ENCODE measurements at places on chromosomes 6 and 20. TPM values are rescaled to one million over a fixed set of nuclear protein-coding genes. Genes with fewer than 3 reads are reported as not detected.

DNA sequence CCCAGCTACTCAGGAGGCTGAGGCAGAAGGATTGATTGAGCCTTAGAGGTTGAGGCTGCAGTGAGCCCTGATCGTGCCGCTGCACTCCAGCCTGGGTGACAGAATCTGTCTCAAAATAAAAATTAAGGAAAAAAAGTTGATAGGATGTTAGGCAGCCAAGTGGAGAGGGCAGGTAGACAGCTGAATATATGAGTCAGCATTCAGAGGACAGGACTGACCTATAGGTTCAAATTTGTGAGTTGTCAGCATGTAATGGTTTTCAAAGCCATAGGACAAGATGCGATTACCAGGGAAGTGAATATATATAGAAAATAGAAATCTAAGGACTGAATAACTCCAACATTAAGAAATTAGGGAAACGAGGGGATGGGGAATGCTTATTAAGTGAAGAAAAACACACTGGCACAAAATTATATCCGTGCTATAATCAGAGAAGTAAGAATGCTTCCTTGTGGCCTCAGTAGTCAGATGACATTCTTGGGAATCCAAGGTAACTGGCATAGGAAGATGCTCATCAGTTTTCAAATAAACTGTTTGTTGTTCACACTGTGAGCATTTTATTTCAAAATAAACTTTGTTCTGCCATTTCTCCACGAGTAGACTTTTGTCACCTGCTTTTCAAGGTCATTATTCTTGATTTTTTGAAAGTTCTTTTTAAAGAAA is 64.0 kb upstream of the VSTM2L start:
- no peak overlapping the region for H3K27ac ChIP-seq
- DNase-seq: no peak
- no peaks in the 10 kb centered on the region for H3K27me3 ChIP-seq
- H3K36me3 ChIP-seq: peaks cover 5% of the 10 kb centered on the region

DNA sequence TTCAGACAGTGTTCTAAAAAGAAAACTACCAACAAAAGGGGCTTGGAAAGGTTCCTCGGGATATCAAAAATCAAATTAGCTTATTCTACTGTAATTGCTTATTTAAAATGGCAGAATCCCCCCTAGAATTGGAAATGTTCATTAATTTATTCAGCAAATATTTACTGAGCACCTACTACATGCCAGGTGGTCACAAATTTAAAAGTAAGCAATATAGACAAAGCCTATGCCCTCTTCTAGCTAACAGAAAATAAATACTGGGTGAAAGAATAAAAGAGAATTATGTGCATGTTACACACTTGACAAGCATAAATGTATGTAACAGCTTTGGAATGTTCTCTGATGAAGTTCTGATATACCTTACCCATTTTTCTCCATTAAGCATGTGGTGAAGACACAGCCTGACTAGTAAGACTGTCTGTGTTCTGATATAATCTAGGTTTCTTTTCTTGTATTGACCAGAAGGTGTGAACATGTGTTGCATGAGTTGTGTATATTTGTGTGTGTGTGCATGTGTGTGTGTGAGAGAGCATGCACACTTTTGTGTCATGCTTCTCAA is 606.7 kb upstream of the CITED2 start:
- no peaks in the 10 kb centered on the region for H3K36me3 ChIP-seq
- H3K27me3 ChIP-seq: no peaks in the 10 kb centered on the region
- no peak for DNase-seq

The SLPI gene
- total RNA-seq: not detected

DNA sequence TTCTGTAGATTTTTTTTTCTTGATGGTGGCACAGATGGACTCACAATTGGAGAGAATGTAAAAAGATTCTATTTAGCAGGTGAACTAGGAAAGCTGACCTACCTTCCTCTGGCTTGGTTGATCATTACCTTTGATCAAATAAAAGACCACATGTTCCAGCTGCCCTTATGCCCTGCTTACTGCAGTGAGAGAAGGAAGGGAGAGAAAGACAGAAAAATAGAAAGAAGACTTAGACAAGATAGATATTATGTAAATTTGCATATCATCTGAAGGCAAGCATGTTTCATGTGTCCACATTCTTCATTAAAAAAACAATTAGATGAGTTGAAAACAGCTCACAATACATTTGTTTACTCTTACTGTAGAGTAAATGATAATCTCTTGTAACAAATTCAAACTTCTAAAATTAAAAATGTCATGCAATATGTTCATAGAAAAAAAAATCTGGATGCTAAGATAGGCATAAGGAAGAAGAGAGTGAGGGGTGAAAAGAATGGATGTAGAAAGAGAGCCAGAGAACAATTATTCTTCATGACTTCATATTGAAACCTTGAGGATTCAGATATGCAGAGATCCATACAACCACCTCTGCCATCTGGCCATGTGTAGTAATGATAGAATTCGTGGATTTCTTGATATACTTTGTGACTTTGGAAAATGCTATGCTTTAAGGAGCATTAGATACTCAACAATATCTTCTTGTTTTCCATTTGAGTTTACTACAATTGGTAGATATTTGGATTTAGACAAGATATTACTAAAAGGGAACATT is 71.7 kb downstream of the RFX6 start:
- H3K27ac ChIP-seq: no peak overlapping the region
- H3K4me1 ChIP-seq: no peaks in the 10 kb centered on the region
- H3K27me3 ChIP-seq: peaks cover 77% of the 10 kb centered on the region
- DNase-seq: no peak
- no peak overlapping the region for H3K4me3 ChIP-seq

GRCh38 chr6:134519465-134519864 is 201.6 kb upstream of the SGK1 start:
- H3K27me3 ChIP-seq: no peaks in the 10 kb centered on the region
- no peaks in the 10 kb centered on the region for H3K36me3 ChIP-seq
- DNase-seq: peak; percentile 91
- peak overlapping the region; percentile 74 for H3K27ac ChIP-seq
- H3K4me3 ChIP-seq: no peak overlapping the region

- H3K4me1 ChIP-seq: no peaks in the 10 kb centered on the region
- no peak overlapping the region for H3K27ac ChIP-seq
- H3K27me3 ChIP-seq: peaks cover 3% of the 10 kb centered on the region
- H3K4me3 ChIP-seq: no peak overlapping the region
- DNase-seq: no peak
Observed at GRCh38 chr6:117078624-117079023, 186.7 kb upstream of the VGLL2 start.

GRCh38 chr6:7728855-7729590 is 3.1 kb downstream of the BMP6 start:
- peaks cover 16% of the 10 kb centered on the region for H3K4me1 ChIP-seq
- DNase-seq: peak; percentile 9
- H3K27ac ChIP-seq: no peak overlapping the region
- H3K27me3 ChIP-seq: peaks cover 41% of the 10 kb centered on the region

- no peaks in the 10 kb centered on the region for H3K27me3 ChIP-seq
- no peak for DNase-seq
- H3K4me3 ChIP-seq: no peak overlapping the region
- H3K27ac ChIP-seq: no peak overlapping the region
- no peaks in the 10 kb centered on the region for H3K36me3 ChIP-seq
Observed at GRCh38 chr20:8438748-8439147, 306.7 kb downstream of the PLCB1 start.

GRCh38 chr20:957544-957943 is 41.4 kb upstream of the ANGPT4 start:
- H3K27me3 ChIP-seq: peaks cover 32% of the 10 kb centered on the region
- no peaks in the 10 kb centered on the region for H3K36me3 ChIP-seq
- no peaks in the 10 kb centered on the region for H3K4me1 ChIP-seq
- no peak overlapping the region for H3K4me3 ChIP-seq

The RAB32 gene
- total RNA-seq: 2.6 TPM

The ZNF217 gene
- total RNA-seq: 37.7 TPM

- no peaks in the 10 kb centered on the region for H3K36me3 ChIP-seq
- peak; percentile 0 for DNase-seq
- peaks cover 10% of the 10 kb centered on the region for H3K4me1 ChIP-seq
- no peaks in the 10 kb centered on the region for H3K27me3 ChIP-seq
- H3K4me3 ChIP-seq: no peak within 1 kb of the TSS
- no peak within 1 kb of the TSS for H3K27ac ChIP-seq
Observed at GRCh38 chr20:1619861-1620444, at the start of gene SIRPB1. Gene SIRPB1 (minus strand): TSS chr20:1620009. CDS start chr20:1619944, 65 bp downstream.

DNA sequence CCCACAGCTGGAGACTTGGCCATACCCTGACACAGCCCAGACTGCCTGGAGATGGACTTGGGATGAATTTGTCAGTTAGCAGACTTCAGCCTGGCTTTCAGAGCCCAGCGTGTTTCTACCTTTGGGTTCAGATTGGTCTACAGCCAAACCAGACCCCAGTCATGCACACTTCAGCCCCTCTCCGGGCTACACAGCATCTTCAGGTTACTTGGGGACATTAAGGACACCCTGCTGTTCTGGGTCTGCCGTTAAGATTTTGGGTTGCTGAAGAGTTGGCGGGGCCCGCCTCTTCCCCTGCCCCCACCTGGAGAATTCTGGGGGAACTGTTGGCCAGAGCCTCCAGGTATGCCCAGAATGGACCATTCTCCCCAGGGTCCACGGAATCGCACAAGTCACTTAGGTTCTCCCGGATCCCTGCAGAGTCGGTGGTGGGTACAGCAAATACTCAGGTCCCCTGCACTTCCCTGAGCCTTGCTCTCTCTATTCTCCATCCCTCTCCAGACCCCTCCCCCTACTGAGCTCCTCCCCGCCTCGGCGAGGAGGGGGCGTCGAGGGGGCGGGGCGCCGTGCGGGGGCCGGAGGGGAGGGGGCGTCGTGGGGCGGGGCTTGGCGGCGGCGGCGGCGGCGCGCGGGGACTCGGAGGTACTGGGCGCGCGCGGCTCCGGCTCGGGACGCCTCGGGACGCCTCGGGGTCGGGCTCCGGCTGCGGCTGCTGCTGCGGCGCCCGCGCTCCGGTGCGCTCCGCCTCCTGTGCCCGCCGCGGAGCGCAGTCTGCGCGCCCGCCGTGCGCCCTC is at the start of gene PTK7:
Gene PTK7, plus strand, starts transcription at position 645 of the 794 bp plus-strand sequence. CDS start 175 bp downstream, outside the sequence.
- no peaks in the 10 kb centered on the region for H3K27me3 ChIP-seq
- peaks cover 27% of the 10 kb centered on the region for H3K4me1 ChIP-seq
- H3K36me3 ChIP-seq: no peaks in the 10 kb centered on the region
- DNase-seq: peak; percentile 90
- H3K27ac ChIP-seq: peak within 1 kb of the TSS; percentile 91
- peak within 1 kb of the TSS; percentile 98 for H3K4me3 ChIP-seq

DNA sequence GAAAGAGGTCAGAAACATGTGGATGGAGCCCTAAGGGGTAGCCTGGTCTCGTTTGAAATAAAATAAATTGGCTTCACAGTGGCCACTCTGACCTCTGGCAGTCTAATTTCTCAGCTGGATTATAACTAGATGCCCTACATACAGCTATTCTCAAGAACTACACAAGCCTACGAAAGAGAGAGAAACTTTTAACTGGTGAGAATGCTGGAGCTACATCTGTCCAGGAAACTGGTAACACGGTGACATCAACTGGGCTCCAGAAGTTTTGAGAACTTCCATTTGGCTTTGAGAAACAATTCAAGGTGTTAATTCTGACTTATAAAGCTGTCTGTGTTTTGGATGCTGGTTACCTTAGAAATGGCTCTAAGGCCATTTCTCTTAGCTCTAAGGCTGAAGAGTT is 187.3 kb upstream of the TENT5A start:
- H3K36me3 ChIP-seq: no peaks in the 10 kb centered on the region
- no peak overlapping the region for H3K4me3 ChIP-seq
- H3K27me3 ChIP-seq: no peaks in the 10 kb centered on the region
- H3K4me1 ChIP-seq: peaks cover 38% of the 10 kb centered on the region
- no peak overlapping the region for H3K27ac ChIP-seq

- H3K36me3 ChIP-seq: no peaks in the 10 kb centered on the region
- no peak for DNase-seq
Observed at GRCh38 chr6:165649166-165650137, 13.6 kb downstream of the PDE10A start.

The KCNQ2 gene
- total RNA-seq: 6.6 TPM

All from A673 (cell line).